Kidney epithelial cell (primary cell): ENCODE measurements at places on chromosomes 6 and 20. TPM values are rescaled to one million over a fixed set of nuclear protein-coding genes. Genes with fewer than 3 reads are reported as not detected.

GPX5 gene
- not detected in 2 replicates for total RNA-seq

OR2H2 gene
- not detected in 2 replicates for total RNA-seq

BPI gene
- not detected in 2 replicates for total RNA-seq

SLC52A3 gene
- 2.7 and 2.8 TPM in 2 replicates for total RNA-seq

IBTK gene
- 37.9 and 42.6 TPM in 2 replicates for total RNA-seq

TINAG gene
- 0.75 and 1.3 TPM in 2 replicates for total RNA-seq

FRK gene
- total RNA-seq: 2.9 and 3.1 TPM in 2 replicates

MAP3K7 gene
- 22.6 and 26.5 TPM in 2 replicates for total RNA-seq

DYNLT2 gene
- 1.3 and 1.4 TPM in 2 replicates for total RNA-seq

PROKR2 gene
- not detected in 2 replicates for total RNA-seq

SYS1 gene
- 54.3 and 55.2 TPM in 2 replicates for total RNA-seq

IL17F gene
- total RNA-seq: not detected in 2 replicates

ANKRD66 gene
- total RNA-seq: not detected in 2 replicates

PCSK2 gene
- total RNA-seq: 0.04 and 0.21 TPM in 2 replicates

C20orf144 gene
- total RNA-seq: not detected in 2 replicates

CGA gene
- not detected in 2 replicates for total RNA-seq

RAB23 gene
- total RNA-seq: 16.5 and 21.5 TPM in 2 replicates

THBD gene
- total RNA-seq: 17.1 and 19.9 TPM in 2 replicates

HLA-C gene
- total RNA-seq: 696 and 738 TPM in 2 replicates

VGLL2 gene
- total RNA-seq: not detected in 2 replicates

MEI4 gene
- total RNA-seq: 0.21 TPM in 1 of 2 replicates, not detected in the other

TRAPPC3L gene
- not detected in 2 replicates for total RNA-seq

ANKEF1 gene
- 7.6 and 8.2 TPM in 2 replicates for total RNA-seq

NEURL2 gene
- 7.9 and 9.0 TPM in 2 replicates for total RNA-seq

WFDC5 gene
- total RNA-seq: 1.0 TPM in 1 of 2 replicates, not detected in the other

CNBD2 gene
- total RNA-seq: 3.3 and 5.6 TPM in 2 replicates

PNLDC1 gene
- total RNA-seq: not detected in 2 replicates

NKX2-2 gene
- not detected in 2 replicates for total RNA-seq

MMP24 gene
- total RNA-seq: 6.9 and 7.5 TPM in 2 replicates

TFAP2A gene
- 8.8 and 11.2 TPM in 2 replicates for total RNA-seq
